COR-L47 (cell line): ENCODE measurements at places on chromosomes 3 and 15.

DNA sequence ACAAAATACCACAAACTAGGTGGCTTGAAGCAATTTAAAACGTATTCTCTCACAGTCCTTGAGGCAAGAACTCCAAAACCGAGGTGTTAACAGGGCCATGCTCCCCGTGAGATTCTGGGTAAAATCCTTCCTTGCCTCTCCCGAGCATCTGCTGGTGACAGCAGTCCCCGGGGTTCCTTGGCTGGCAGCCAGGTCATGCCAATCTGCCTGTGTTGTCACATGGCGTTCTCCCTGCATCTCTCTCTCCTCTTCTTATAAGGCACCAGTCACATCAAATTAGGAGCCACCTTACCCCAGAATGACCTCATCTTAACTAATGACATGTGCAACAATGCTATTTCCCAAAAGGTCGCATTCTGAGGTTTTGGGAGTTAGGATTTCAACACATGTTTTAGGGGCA lies 26.3 kb upstream of the LRRN1 start:
- no peak for DNase-seq

GRCh38 chr3:72897758-72898007 lies 9.8 kb downstream of the GXYLT2 start:
- no peak for DNase-seq

GRCh38 chr3:150547045-150547741 lies 606 bp downstream of the EIF2A start:
- no peak for DNase-seq

- DNase-seq: no peak
These were observed 303.0 kb upstream of the TPRG1 start for GRCh38 chr3:188868803-188869202.

DNA sequence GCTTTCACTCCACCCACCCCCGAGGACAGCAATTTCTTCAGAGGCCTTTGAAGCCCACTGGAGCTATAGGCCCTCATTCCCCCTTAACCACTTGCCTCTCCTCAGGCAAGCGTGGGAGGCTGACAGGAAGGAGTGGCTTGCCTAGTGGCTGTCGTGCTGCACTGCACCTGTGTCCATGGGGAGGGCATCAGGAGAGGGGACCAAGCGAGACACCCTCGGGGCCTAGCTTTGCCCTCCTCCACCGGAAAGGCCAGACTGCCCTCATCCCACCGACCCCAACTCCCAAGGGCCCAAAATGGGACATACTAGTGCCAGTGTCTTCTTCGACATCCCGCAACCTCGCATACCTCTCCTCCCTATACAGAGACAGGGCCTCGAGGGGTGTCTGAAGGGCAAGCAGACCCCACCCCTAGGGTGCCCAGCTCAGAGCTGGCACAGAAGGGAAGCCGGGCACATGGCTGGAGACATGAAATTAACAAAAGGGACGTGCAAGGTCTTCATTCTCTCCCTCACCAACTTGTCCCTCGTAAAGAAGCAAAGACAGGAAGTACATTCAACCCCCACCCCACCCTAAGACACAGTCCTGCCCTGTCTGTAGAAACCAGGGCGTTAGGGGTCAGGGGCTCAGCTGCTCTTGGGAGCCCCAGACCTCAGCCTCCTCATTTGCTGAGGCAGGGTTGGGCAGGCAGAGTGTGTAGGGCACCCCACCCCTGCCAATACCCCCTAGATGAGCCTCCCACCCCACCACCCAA lies 24.3 kb downstream of the VIPR1 start:
- DNase-seq: no peak

DNA sequence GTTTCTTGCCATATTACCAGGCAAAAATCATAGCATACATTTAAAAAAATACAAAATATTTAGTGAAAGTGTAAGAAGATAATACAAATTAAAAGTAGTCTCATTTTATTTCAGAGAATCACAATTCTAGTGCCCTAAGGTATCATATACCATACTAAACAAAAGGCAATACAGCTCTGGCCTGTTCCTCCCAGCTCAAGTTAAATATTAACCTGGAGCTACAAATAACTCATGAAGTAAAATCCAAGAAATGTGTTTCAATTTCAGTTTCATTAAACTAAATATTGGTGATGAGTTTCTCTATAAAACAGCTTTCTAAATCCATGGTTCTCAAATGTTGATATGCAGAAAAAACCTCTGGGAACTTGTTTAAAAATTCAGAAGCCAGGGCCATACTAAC lies 67.7 kb downstream of the INO80 start:
- no peak for DNase-seq

DNA sequence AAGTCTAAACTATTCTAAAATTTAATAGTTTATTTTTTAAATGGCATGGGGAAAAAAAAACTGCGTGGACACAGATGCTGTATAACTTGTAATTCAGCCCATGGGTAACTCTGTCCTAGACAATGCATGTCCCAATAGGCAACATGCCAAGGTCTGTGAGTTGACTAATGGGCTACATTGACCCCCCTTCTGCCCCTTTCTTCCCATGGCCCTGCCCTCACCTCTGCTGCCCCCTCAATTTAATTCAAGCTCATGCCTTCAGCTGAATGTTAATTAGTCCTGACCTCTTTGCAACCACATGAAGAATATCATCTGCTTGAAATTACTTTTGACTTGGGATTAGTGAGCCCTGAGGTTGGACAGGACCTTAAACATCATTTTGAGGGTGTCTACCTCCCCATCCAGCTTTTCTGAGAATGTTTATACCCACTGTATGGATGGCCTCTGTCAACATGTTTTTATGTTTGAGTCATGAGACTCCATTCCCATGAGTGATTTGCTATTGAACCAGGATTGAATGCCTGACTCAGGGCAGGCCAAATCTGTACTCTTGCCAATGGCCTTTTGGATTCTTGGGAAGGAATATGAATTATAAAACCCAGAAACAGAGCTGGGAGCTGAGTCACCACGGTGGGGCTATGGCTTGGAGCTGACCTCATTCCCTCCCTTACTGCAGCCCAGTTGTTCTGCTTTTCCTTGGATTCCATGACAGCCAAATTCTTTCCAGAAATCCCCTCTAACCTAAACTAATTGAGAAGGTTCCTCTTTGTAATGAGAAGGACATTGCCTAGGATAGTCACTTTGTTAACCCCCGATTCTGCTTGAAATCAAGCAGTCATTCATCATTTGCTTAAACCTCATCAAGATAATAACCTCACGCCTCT lies 33.5 kb upstream of the PDE8A start:
- no peak for DNase-seq

DNA sequence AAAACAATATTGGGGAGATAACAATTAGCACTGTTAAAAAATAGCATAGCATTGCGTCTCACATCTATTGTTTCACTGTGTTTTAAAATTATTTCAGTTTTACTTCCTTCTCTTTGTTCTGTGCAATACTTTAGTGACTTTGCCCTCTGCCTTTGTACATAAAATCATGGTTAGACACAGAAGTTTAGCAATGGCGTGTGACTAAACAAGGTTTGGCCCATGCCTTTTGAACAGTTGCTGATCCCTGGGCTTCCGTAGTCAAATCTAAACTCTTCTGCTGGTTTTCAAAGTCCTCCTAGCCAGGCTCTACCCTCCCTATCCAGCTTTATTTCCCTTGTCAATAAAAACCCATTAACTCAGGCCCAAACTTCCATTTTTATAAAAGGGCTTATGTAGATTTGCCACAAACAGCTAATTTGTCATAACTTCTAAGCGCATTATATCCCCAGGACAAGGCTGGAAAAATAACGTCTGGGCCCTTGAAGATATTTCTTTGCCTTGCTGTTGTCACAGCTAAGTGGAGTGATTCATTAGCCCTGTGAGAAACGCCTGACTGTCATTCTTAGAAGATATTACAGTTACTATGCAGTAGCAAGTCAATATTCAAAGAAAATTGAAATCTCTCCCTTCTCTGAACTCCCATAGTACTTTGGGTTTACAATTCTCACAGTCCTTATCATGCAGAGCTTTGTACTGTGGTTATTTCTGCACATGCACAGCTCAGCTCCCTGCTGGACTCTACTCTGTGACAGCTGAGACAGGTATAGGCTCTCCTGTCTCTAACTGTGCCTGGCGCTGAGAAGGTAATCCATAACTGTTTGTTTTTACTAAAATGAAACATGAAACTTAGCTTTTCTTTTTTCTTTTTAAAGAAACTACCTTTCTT lies 123.4 kb upstream of the SLC24A5 start:
- DNase-seq: no peak

GRCh38 chr3:177294221-177294620 lies 96.9 kb upstream of the TBL1XR1 start:
- no peak for DNase-seq
